ENCODE measurements at places on chromosomes 6 and 20.

- no peak for DNase-seq
Measured at GRCh38 chr20:25376236-25376635, 14.4 kb downstream of the ABHD12 start.

- DNase-seq: no peak
Measured at GRCh38 chr6:28008053-28008452, 51.0 kb downstream of the OR2B6 start.

- no peak for DNase-seq
Measured at GRCh38 chr6:34057790-34058189, 88.1 kb downstream of the GRM4 start.

DNA sequence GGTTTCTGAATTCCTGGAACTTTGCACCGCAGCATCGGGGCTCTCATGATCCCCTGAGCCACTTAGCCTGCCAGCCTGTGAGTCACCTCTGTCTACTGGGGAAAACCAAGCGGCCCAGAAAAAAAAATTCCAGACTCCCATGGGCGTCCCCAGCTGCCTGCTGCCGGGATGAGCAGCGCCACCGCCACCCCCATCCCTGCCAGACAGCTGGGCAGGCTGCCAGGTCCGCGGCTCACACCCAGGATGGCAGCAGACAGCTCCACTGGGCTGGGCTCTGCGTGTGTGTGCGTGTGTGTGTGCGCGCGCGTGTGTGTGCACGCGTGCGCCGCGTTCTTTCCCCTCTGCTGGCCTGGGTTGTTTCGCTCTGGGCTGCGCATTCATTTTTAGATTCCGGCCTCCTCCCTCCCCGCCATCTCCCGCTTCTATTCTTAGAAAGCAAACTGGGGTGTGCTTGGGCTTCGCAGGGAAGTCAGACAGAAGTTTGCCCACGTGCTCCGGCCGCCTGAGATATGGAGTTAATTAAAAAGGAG lies 38.9 kb upstream of the PMEPA1 start:
- peak; percentile 97 for DNase-seq

DNA sequence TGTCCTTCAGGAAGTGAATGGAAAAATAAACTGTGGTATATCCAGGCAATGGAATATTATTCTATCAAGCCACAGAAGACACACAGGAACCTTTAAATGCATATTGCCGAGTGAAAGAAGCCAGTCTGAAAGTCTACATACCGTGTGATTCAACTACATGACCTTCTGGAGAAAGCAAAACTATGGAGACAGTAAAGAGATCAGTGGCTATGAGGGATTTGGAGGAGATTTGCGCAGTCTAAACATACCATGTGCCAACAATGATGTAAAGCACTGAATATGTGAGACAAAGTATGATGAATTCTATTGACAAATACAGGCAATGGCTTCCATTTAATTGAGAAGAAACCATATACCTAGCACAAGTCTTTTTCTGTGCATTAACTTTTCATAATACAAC lies 518.3 kb upstream of the ZNF337 start:
- no peak for DNase-seq

DNA sequence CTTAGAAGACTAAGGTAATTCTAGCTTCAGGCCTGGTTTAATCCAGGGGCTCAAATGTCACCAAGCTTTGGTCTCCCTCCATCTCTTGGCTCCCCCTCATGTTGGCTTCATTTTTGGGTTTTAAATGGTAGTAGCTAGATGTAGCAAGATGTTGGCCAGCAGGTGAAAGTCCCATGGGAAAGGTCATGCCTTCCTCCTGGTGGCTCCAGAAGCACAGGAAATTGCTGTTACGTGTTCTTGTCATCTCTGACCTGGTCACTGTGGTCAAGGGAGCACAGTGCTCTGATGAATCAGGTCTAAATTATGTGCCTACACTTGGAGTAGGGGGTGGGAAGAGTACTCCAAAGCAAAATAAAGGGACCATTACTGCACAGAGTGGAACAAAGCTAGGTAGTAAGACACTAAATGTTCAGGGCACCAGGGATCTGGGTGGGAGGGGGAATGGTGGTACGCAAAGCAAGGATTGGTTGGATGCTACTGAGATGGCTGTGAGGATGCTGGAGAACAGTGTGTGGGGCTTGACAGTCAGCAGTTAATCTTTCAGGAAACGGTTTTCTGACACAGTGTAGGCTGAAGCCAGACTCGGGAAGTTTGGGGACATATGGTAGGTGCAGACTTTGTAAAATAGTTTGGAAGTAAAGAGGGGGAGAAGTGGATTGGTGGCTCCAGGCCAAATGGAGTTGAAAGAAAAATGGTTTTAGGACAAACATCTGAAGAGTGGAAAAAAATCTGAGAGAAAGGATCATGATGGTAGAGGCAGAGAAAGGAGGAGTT lies 30.1 kb downstream of the CDS2 start:
- no peak for DNase-seq

- no peak for DNase-seq
Measured at GRCh38 chr6:35724059-35724458, 12.8 kb upstream of the ARMC12 start.

- DNase-seq: no peak
Measured at GRCh38 chr20:57071954-57072583, 194.4 kb downstream of the BMP7 start.

GRCh38 chr6:23659125-23659524 lies 466.9 kb upstream of the NRSN1 start:
- no peak for DNase-seq

- no peak for DNase-seq
Measured at GRCh38 chr20:34337544-34337943, 25.5 kb upstream of the ITCH start.

DNA sequence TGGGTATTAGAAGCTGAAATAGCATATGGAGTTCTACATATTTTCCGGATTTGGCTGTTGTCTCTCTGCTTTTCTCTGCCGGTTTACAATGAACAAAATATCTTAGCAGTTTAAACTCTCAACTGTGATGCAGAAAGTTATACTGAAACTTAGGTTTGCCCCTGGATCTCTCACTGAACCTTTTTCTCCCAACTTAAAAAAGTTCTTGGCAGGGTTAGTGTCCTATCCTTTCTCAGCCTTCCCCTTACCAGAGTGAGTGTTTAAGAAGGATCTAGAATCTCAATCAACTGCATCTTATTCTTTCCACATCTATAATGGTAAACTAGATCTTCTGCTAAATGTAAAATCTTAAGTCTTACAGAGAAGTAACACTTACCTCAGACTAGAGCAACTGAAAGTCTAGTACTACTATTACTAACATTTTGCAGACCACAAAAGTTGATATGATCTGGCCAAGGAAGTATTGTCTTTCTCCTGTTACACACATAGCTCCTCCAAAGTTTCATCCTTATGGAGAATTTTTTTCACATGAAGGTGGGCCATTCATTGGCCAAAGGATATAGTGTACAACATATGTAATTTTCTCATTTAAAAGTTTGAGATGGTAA lies 392.3 kb upstream of the RUNX2 start:
- no peak for DNase-seq

- DNase-seq: no peak
Measured at GRCh38 chr6:4349931-4350330, 214.6 kb upstream of the ECI2 start.

GRCh38 chr20:23143986-23144690 lies 58.0 kb upstream of the CD93 start:
- DNase-seq: no peak

GRCh38 chr20:11522366-11522741 lies 395.3 kb upstream of the BTBD3 start:
- no peak for DNase-seq

- DNase-seq: no peak
Measured at GRCh38 chr6:33904747-33905065, 100.9 kb upstream of the MLN start.

DNA sequence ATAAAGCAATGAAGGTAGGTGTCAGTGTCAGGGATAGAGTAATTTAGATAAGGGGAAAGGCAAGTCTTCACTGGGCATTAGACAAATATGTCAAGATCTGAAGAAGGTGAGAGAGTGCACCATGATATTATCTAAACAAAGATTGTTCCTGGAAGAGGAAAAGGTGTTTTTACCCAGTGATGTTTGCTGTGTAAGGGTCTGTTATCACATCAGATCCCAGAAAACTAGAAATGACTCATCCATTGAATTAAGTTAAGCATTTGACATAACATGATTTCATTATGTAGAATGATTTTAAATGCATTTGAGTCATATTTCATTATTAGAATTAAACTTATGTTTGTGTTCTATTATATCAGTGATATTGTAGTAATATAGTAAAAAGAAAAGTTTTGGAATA lies 1279.5 kb upstream of the CITED2 start:
- no peak for DNase-seq

DNA sequence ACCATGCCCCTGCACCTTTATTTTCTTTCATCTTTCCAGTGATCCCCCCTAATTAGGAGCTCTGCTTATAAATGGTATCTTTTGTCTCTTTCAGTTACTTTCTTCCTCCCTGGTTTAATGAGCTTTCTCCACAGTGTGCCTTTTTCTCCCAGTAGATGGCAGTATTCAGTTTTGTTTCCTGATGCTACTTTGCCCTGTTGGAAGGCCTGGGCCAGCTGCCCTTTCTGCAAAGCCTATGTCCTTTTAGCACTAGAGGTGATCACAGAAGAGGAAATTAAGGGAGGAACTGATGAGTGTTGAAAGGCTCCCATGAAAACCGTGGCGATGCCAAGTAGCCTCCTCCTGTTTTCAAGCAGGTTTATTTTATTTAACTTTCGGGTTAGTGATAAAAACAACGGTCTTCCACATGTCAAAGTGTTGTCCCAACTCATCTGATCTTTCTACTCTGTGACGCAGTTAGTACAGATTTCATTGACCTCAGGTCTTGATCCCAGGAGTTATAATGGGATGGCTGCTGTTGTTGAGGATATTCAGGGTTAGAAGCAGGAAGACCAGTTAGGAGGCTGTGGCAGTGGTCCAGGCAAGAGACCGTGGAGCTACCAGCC lies 184.2 kb upstream of the BMP2 start:
- DNase-seq: peak; percentile 64

DNA sequence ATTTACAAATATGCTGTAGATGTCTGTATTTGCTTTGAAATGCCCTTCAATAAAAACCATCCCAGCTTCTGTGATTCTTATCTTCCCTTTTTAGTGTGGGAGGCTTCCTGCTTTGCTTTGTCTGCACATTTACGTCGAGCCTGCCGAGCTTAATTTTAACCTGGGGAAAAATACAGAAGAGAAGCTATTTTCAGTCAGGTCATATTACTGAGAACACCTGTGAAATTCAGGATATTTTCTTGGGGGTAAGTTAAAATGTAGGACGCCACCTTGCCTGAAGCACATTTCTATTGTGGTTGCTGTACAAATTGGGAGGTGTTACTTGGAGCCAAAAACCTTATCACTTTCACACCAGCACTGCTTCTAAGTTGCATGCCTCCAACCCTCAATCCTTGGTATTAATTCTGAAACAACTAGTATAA lies 43.6 kb upstream of the FUCA2 start:
- DNase-seq: no peak

- DNase-seq: no peak
Measured at GRCh38 chr6:37172912-37173492, 3.0 kb downstream of the PIM1 start.

DNA sequence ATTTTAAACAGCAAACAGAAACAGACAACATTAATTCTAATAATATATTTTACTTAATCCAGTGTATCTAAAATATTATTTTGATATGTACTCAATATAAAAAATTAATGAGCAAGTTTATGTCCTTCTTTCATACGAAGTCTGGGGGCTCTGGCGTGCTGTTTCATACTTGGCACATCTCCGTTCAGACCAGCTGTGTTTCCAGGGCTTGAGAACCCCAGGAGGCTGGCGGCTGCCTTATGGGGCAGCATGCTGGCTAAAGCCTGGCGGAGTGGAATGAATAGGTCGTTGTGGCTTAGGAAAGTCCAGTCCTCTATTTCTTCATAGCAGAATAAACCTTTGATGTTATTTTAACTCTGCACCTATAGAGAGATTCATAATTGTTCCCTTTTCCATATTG lies 43.3 kb downstream of the DUSP22 start:
- no peak for DNase-seq

DNA sequence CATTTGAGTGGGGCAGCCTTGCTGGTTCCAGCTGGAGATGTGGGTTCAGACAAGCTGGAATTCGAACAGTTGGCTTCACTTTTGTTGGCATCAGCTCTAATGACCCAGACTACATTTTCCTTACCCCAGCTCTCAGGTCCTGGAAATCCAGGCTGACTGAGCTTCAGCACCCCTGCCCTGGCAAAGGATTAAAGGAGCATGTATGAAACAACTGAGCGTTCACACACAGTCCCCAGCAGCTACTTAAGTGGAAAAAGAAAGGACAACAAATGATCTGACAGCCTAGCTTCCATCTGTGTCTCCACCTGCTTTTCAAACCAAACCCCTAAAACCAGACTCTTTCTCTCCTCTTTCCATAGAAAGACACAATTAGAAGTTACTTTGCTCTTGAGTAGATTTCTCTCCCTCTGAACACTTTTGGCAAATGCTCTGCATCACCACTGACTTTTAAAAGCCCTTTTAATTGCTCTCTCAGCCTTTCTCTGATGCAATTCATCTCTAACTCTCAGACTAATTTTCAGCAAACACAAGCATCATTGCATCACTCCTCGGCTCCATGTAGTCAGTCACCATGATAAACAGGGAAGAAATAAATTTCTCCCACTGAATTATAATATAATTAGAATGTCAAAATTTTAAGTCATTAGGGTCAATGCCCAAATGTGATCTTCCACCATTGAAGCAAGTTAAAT lies 28.1 kb downstream of the ROS1 start:
- DNase-seq: no peak

GRCh38 chr6:107108201-107108890 lies 7.0 kb downstream of the BEND3 start:
- DNase-seq: peak; percentile 34

- no peak for DNase-seq
Measured at GRCh38 chr6:150420428-150420827, 51.6 kb downstream of the IYD start.

DNA sequence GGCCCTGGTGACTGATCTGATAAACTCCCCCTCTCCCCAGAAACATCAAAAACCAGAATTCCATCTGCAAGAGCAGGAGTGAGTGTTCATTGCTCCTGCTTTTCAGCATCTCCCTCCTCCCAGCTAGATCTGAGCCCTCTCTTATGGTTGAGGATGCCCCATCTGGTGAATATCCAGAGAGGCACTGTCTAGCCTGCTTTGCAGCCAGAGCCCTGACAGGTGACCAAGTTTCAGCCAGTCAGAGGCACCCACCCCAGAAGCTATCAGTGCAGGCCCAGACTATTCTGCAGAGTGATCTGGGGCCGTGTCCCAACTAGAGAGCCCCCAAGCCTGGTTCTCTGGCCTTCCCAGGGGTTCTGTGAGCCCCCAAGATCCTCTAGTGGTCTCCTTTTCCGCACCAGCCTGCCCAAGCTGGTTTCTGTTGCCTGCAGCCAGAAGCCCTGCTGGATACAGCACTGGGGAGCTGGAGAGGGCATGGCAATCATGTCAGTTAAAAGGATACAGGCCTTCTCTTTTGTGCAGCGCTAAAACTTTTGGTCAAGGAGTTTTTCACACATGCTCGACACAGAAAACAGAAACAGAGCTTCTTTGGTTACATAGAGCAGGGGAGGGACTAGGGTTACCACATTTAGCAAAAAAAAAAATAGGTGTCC lies 6.6 kb upstream of the BMP7 start:
- DNase-seq: no peak

- DNase-seq: peak; percentile 12
Measured at GRCh38 chr6:35668096-35668495, 20.6 kb downstream of the FKBP5 start.

Data from suppressor macrophage treated with lipopolysaccharide for 4 hours (primary cell).